ENCODE measurements at places on chromosomes 7 and 10. TPM values are rescaled to one million over a fixed set of nuclear protein-coding genes. Genes with fewer than 3 reads are reported as not detected.

GRCh38 chr10:111146025-111146640 is 69.3 kb downstream of the ADRA2A start:
- peaks cover 8% of the 10 kb centered on the region for H3K27me3 ChIP-seq
- DNase-seq: peak; percentile 3
- no peak overlapping the region for H3K27ac ChIP-seq
- H3K36me3 ChIP-seq: no peaks in the 10 kb centered on the region
- H3K4me3 ChIP-seq: no peak overlapping the region
- H3K4me1 ChIP-seq: no peaks in the 10 kb centered on the region

GRCh38 chr10:65033957-65034356 is 1512.8 kb downstream of the REEP3 start:
- H3K4me1 ChIP-seq: no peaks in the 10 kb centered on the region
- DNase-seq: no peak
- H3K27me3 ChIP-seq: no peaks in the 10 kb centered on the region
- H3K36me3 ChIP-seq: no peaks in the 10 kb centered on the region
- no peak overlapping the region for H3K27ac ChIP-seq
- no peak overlapping the region for H3K4me3 ChIP-seq

- no peak overlapping the region for H3K4me3 ChIP-seq
- H3K4me1 ChIP-seq: no peaks in the 10 kb centered on the region
- H3K36me3 ChIP-seq: no peaks in the 10 kb centered on the region
- no peak for DNase-seq
Measured at GRCh38 chr10:47457826-47458225, 26.1 kb downstream of the ANXA8 start.

GRCh38 chr7:128833148-128833945 is 3.1 kb downstream of the FLNC start:
- peaks cover 2% of the 10 kb centered on the region for H3K27me3 ChIP-seq
- H3K27ac ChIP-seq: no peak overlapping the region
- DNase-seq: no peak

- no peak overlapping the region for H3K27ac ChIP-seq
- H3K4me3 ChIP-seq: no peak overlapping the region
- H3K27me3 ChIP-seq: no peaks in the 10 kb centered on the region
- no peaks in the 10 kb centered on the region for H3K4me1 ChIP-seq
- H3K36me3 ChIP-seq: peaks cover 37% of the 10 kb centered on the region
Measured at GRCh38 chr10:89236226-89236797, 15.3 kb downstream of the LIPA start.

GRCh38 chr10:17652585-17652984 is 8.6 kb downstream of the STAM start:
- H3K36me3 ChIP-seq: peaks cover 14% of the 10 kb centered on the region
- peak overlapping the region; percentile 87 for H3K4me3 ChIP-seq
- DNase-seq: no peak
- H3K27ac ChIP-seq: peak overlapping the region; percentile 97
- H3K27me3 ChIP-seq: no peaks in the 10 kb centered on the region

GRCh38 chr7:52100-52499 is 140.3 kb upstream of the FAM20C start:
- H3K4me3 ChIP-seq: no peak overlapping the region
- no peak for DNase-seq
- no peaks in the 10 kb centered on the region for H3K36me3 ChIP-seq
- H3K4me1 ChIP-seq: no peaks in the 10 kb centered on the region
- H3K27ac ChIP-seq: no peak overlapping the region
- no peaks in the 10 kb centered on the region for H3K27me3 ChIP-seq

GRCh38 chr10:20551761-20552160 is 345.4 kb downstream of the NEBL start:
- no peaks in the 10 kb centered on the region for H3K4me1 ChIP-seq
- no peak overlapping the region for H3K4me3 ChIP-seq
- no peaks in the 10 kb centered on the region for H3K36me3 ChIP-seq
- H3K27ac ChIP-seq: no peak overlapping the region
- H3K27me3 ChIP-seq: no peaks in the 10 kb centered on the region
- no peak for DNase-seq

DNA sequence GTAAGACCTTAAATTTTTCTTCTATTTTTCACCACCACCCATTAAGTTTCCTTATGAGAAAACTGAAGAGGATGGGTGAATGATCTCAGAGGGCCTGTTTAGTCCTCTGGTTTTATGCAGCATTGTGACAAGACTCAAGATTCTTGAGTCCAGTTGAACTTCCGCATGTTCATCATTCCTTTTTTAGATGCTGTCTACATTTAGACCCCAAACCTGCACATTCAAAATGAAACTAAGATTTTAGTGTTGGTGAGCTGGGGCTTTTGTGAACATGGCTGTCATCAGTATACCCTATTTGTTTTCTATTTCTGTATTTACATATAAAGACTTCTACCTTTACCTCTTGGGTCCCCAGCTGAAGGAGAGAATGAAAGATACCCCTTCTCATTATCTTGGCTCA is 31.1 kb downstream of the NET1 start:
- H3K4me3 ChIP-seq: peak overlapping the region; percentile 56
- H3K4me1 ChIP-seq: peaks cover 26% of the 10 kb centered on the region
- no peaks in the 10 kb centered on the region for H3K36me3 ChIP-seq

DNA sequence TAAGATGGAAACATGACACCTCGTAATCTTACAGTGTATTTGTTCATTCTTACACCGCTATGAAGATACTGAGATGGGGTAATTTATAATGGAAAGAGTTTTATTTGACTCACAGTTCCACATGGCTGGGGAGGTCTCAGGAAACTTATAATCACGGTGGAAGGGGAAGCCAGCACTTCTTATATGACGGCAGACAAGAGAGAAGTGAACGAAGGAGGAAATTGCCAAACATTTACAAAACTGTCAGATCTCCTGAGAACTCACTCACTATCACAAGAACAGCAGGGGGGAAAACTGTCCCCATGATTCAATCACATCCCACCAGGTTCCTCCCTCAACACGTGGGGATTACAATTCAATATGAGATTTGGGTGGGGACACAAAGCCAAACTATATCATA is 282.3 kb downstream of the HGF start:
- H3K36me3 ChIP-seq: no peaks in the 10 kb centered on the region
- no peak overlapping the region for H3K27ac ChIP-seq
- no peak overlapping the region for H3K4me3 ChIP-seq
- no peaks in the 10 kb centered on the region for H3K4me1 ChIP-seq

DNA sequence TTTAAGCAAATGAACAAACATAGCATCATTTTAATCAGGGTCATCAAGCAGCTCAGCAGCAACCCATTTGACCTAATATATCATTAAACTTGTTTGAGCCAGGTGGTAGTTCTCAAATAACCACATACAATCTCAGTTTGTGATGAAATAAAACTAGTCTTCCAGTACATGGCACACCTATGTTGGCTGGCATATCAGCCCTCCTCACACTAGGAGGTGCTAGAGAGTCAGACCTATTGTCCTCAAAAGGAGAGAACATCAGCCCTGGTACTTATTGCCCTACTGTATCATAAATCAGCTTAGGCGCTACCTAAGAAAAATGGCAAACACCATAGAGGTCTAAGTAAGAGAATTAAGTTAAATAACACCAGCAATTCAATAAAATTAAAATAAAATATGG is 81.7 kb downstream of the CABCOCO1 start:
- H3K4me1 ChIP-seq: no peaks in the 10 kb centered on the region
- H3K4me3 ChIP-seq: no peak overlapping the region
- no peaks in the 10 kb centered on the region for H3K36me3 ChIP-seq
- no peak for DNase-seq
- no peak overlapping the region for H3K27ac ChIP-seq

GRCh38 chr10:91974960-91975359 is 51.4 kb downstream of the BTAF1 start:
- no peak for DNase-seq
- H3K4me1 ChIP-seq: no peaks in the 10 kb centered on the region
- H3K27me3 ChIP-seq: no peaks in the 10 kb centered on the region

GRCh38 chr7:117759950-117760640 is 113.1 kb downstream of the CTTNBP2 start:
- no peak overlapping the region for H3K27ac ChIP-seq
- H3K36me3 ChIP-seq: no peaks in the 10 kb centered on the region
- H3K27me3 ChIP-seq: no peaks in the 10 kb centered on the region
- H3K4me3 ChIP-seq: no peak overlapping the region
- DNase-seq: no peak

- no peak for DNase-seq
- no peaks in the 10 kb centered on the region for H3K27me3 ChIP-seq
- no peak overlapping the region for H3K4me3 ChIP-seq
- no peaks in the 10 kb centered on the region for H3K4me1 ChIP-seq
- H3K27ac ChIP-seq: no peak overlapping the region
Measured at GRCh38 chr7:13099154-13099795, 411.8 kb downstream of the ARL4A start.

- no peak overlapping the region for H3K4me3 ChIP-seq
- no peak for DNase-seq
- no peaks in the 10 kb centered on the region for H3K4me1 ChIP-seq
Measured at GRCh38 chr7:42285383-42285824, 48.4 kb upstream of the GLI3 start.

- H3K27ac ChIP-seq: no peak overlapping the region
- no peak for DNase-seq
- peaks cover 20% of the 10 kb centered on the region for H3K4me1 ChIP-seq
- H3K36me3 ChIP-seq: no peaks in the 10 kb centered on the region
Measured at GRCh38 chr10:122494173-122494820, 32.9 kb downstream of the HTRA1 start.

GRCh38 chr7:119033641-119034040 is 809.1 kb downstream of the ANKRD7 start:
- no peaks in the 10 kb centered on the region for H3K36me3 ChIP-seq
- no peak for DNase-seq
- no peaks in the 10 kb centered on the region for H3K27me3 ChIP-seq
- H3K4me1 ChIP-seq: no peaks in the 10 kb centered on the region
- no peak overlapping the region for H3K4me3 ChIP-seq

- no peaks in the 10 kb centered on the region for H3K27me3 ChIP-seq
- DNase-seq: no peak
- no peak overlapping the region for H3K4me3 ChIP-seq
- H3K36me3 ChIP-seq: no peaks in the 10 kb centered on the region
- no peaks in the 10 kb centered on the region for H3K4me1 ChIP-seq
Measured at GRCh38 chr10:57864765-57865680, 402.7 kb downstream of the IPMK start.

GRCh38 chr10:97721871-97722780 is 8.6 kb downstream of the MARVELD1 start:
- H3K27ac ChIP-seq: no peak overlapping the region
- DNase-seq: no peak
- no peaks in the 10 kb centered on the region for H3K4me1 ChIP-seq
- H3K36me3 ChIP-seq: no peaks in the 10 kb centered on the region

- no peak overlapping the region for H3K27ac ChIP-seq
- H3K36me3 ChIP-seq: no peaks in the 10 kb centered on the region
- DNase-seq: no peak
- H3K4me1 ChIP-seq: no peaks in the 10 kb centered on the region
Measured at GRCh38 chr7:54864663-54865062, 105.7 kb upstream of the SEC61G start.

GRCh38 chr7:123637203-123637602 is 18.5 kb upstream of the LMOD2 start:
- DNase-seq: no peak
- H3K36me3 ChIP-seq: no peaks in the 10 kb centered on the region
- H3K27me3 ChIP-seq: peaks cover 5% of the 10 kb centered on the region
- no peak overlapping the region for H3K27ac ChIP-seq

Gene AKR1C1
- polyA plus RNA-seq: 0.14 TPM

Gene AEBP1
- polyA plus RNA-seq: 1.7 TPM

Gene IL2RA
- 159 TPM for polyA plus RNA-seq

Gene H2BK1
- not detected for polyA plus RNA-seq

Gene OR2A12
- polyA plus RNA-seq: 0.06 TPM

Gene TRIM50
- polyA plus RNA-seq: not detected

Gene SAMD9L
- polyA plus RNA-seq: 29.8 TPM

Gene GPR37
- polyA plus RNA-seq: not detected

Gene EVX1
- polyA plus RNA-seq: not detected

Measured in CD4-positive, CD25-positive, alpha-beta regulatory T cell (primary cell).